ENCODE measurements at places on chromosomes 12 and 14.
A peak's percentile ranks its signal among the peaks of the same experiment; 100 is the strongest.

- no peak for DNase-seq
These were observed 37.7 kb downstream of the C12orf50 start for GRCh38 chr12:87991483-87991882.

GRCh38 chr14:24690492-24690891 is 56.5 kb upstream of the GZMB start:
- DNase-seq = peak; percentile 46

DNA sequence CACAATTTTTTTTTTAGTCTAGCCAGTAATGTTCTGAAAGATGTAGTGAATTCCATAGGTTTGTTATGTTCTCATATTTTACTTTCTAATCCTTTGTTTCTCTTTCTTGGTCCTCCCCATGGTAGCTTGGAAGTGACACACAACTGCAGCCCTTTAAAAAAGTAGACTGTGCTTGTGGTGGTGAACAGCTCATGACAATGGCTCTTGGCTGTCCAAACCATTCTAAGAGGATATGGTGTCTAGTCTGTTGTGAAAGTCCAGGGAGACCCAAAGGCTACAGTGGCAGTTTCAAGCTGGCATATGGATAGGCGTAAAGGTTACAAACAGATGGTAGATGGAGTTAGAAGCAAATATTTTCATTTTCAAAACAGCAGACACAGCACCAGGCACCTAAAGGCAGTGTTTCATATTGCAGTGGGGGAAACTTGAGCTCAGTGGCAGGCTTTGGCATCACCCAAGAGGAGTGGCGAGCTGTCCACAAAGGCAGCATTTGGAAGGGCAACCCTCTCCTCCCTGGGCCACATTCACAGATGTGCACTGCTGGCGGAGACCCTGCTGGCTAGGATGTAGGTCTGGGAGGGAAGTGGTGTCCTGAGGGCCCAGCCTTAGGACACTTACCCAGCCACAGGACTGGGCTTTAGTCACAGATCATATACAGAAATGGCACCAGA is 102.1 kb downstream of the DYRK2 start:
- DNase-seq = no peak

- no peak for DNase-seq
These were observed 322.4 kb upstream of the CLEC14A start for GRCh38 chr14:38578278-38578681.

DNA sequence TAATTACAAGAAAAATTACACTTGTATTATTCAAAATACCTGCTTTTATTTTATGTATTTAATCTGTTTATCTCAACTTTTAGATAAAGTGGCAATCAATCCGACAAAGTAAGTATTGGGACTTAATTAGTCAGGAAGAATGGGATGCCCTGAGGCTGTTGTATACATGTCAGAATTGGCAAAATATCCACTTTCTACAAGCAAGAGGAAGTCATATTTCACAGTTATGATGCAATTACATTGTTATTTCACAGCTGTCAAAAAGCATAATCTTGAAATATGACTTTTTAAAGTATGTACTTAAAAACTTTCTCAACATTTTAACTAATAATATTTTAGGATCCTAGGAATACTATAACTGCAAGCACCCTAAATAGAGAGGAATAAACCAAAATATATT is 357.1 kb upstream of the MGAT4C start:
- DNase-seq = no peak

DNA sequence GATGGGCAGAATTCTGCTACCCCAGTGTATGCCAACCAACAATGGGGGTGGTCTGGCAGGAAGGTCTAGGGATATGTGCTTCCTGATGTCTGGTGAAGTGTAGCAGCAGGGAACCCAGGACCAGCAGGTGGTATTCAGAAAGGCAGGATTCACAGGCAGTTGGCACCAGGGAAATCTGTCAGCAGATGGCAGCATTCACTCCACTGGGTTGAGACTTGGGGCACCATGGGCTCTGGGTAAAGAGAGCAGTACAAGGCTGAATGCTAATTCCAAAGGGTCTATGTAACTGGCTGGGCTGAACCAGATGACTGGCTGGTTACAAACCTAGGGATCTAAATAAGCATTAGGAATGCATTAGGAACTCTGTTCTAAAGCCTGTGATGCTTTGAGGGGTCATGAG is 466.9 kb upstream of the STXBP6 start:
- no peak for DNase-seq

- no peak for DNase-seq
These were observed 1.5 kb downstream of the TMEM132C start for GRCh38 chr12:128268379-128268995.

- DNase-seq = no peak
These were observed 244.9 kb downstream of the C12orf50 start for GRCh38 chr12:87784350-87784749.

DNA sequence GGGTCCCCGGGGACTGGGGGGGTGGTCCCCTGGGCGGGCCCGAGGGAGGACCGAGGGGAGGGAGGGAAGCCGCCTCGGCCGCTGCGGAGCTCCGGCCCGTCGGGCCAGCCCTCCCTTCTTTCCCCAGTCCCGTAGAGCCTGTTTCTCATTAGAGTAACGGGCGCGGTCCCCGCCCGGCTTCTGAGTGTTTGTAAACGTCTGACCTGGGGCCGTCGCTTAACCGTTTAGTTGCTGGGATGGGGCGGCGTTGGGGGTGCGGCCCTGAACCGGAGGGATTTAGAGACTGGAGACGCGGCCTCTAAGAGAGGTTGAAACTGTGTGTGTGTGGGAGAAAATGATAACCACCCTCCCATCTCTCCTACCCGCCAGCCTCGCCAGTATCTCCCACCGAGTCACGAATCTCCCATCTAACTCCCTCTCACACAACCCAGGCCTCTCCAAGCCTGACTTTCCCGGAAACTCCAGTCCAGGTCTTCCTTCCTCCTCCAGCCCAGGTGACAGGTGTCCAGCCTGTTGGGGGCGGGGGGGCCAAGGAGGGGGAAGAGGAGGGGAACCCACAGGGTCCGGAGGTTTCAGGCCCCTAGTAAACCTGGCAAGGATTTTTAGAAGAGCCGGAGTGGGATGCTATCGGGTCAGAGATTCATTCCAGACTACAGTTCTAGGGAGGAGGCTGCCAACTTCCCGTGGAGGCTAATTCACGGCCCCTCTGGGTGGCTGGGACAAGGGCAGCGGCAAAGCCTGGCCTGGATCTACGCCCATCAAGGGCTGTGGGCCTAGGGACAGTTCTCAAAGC is 1.1 kb upstream of the NFATC4 start:
- DNase-seq = peak; percentile 18

- DNase-seq = no peak
These were observed 1.5 kb downstream of the KIF21A start for GRCh38 chr12:39441189-39441962.

DNA sequence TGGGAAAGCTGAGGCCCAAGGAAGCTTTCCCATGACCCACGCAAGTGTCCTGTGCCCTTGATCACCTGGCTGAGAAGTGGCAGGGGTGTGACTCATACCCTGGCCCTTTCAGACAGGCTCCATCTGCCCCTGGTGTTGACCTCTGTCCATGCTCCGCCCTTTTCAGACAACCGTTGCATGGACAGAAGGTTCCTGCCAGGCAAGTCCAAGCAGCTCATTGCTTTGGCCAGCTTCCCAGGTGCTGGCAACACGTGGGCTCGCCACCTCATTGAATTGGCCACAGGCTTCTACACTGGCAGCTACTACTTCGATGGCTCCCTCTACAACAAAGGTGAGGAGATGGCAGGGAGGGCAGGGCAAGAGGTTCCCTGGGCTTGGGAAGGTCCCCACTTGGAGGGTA is 103.5 kb downstream of the WSCD2 start:
- no peak for DNase-seq

- DNase-seq = no peak
These were observed 59.1 kb downstream of the TMEM132D start for GRCh38 chr12:129844662-129845220.

- DNase-seq = no peak
These were observed 460.2 kb downstream of the TMEM117 start for GRCh38 chr12:44295958-44296623.

- DNase-seq = peak; percentile 10
These were observed at the start of gene LRRC43 for GRCh38 chr12:122182887-122183587. TSS of gene LRRC43 (plus strand) at chr12:122183123. CDS start at chr12:122183145, 22 bp downstream.

GRCh38 chr12:81077686-81078441 is at the start of gene ACSS3:
TSS of gene ACSS3 (plus strand) at chr12:81078079. CDS start at chr12:81078121, 42 bp downstream.
- no peak for DNase-seq

- no peak for DNase-seq
These were observed 866.9 kb downstream of the NRXN3 start for GRCh38 chr14:79037106-79037505.

DNA sequence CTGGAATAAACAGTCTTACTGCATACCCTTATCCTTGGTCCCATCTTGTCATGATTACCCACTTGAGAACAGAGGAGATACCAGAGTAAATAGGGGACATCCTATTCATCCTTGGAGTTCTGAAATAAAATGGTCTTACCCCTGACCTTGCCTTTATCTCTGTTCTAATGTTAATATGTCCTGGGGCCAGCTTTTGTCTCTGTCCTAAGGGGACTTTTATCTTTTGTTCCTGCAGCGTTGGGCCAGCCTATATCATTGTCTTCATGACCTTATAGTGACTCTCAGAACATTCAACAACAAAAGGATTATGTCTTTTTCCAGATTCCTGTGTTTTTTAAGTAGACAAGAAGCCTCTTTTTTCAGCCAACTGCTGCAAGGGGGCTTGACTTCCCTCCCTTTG is 1057.5 kb downstream of the LRFN5 start:
- no peak for DNase-seq

GRCh38 chr12:61538951-61539350 is 721.3 kb upstream of the USP15 start:
- DNase-seq = no peak

DNA sequence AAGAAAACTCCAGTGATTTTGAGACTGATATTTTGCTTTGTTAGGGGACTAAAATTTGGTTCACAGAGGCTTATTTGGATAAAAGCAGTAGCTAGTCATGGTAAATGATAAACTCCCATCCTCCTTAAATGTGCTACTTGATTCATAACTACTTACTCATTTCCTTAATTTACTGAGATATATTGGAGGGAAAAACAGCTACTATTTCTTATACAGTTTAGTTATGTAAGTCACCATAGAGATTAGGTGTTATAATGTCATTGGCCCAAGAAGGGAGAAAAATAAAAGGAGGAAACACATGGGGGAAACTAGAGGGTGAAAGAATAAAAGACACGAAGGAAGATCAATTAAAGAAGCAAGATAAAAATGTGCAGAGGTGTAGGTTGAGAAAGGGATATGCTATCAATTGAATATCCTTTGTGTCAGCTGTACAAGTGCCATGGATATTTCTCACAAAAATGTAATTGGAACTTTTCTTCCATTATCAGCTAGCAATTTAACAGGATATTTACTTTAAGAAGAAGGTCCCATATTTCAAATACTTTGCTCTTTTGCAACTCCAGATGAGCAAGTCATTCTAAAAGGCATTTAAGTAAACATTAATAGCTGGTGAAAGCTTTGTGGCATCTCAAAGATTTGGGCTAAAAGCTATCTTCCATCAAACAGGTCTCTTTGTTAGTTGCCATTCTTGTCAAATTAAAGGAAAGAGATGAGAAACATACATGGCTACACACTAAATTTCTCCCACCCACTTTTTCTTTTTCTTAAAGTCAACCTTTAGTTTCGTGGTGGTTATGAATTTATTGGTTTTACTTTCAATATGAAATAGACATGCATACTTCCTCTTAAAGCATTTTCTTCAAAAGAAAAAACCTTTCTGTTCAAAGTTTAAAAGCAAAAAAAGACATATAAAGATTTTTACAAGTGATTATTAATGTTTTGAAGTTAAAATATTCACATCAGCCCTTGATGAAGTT is 439.5 kb downstream of the CCER1 start:
- DNase-seq = no peak

DNA sequence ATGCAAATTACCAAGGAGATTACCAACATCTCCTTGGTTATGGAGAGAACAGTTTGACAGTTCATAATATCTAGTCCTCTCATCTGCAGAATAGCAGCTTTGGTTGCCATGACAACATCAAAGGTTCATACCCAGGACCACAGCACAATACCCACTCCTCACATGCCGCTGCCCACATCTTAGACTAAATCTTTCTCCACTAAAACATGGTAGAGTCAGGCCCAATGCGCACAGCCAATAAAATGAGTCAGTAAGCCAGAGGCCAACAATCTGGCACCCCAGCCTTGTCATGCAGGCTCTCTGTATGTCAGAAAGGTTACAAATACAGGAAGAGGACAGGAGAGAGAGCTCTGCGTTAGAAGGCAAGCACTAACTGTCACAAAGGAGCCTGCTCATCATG is 70.6 kb downstream of the KCNK10 start:
- DNase-seq = no peak

- no peak for DNase-seq
These were observed 50.6 kb downstream of the DUSP16 start for GRCh38 chr12:12511895-12512711.

DNA sequence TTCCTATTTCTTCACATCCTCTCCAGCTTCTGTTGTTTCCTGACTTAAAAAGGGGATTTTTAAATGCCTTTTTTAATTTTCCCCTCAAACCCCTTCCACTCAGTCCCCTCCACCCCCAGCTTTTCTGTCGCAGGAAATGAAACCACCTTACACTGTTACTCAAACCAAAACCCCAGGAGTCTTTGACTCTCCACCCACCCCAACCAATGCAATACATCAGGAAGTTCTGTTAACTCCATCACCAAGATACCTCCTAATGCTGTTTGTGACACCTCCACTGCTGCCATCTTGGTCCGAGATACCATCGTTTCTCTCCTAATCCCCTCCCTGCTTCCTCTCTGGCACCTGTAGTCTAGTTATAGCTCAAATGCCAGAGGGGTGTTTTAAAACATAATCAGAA is 25.4 kb upstream of the CPM start:
- no peak for DNase-seq

- DNase-seq = no peak
These were observed 15.6 kb downstream of the JDP2 start for GRCh38 chr14:75443203-75443969.

GRCh38 chr12:118714051-118714460 is 267.3 kb upstream of the SRRM4 start:
- no peak for DNase-seq

DNA sequence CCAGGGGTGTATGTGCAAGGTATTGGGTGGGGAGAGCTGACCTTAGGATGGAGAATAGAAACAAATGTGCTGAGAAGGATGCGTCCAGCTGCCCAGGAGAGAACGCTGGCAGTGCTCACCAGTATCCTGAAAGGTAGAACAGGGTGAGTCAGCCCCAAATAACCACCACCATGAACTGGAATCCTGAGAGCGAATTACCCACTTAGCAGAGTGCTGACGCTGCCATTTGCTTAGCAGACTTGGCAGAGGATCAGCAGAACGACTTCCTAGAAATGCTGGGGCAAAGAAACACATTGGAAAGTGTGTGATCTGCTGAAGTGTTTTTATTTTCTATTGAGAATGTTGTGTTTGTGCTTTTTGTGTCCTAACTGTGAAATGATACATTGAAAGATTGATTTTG is 213.6 kb downstream of the ADGRD1 start:
- no peak for DNase-seq

- DNase-seq = no peak
These were observed 71.1 kb upstream of the SYT1 start for GRCh38 chr12:78793491-78793890.

DNA sequence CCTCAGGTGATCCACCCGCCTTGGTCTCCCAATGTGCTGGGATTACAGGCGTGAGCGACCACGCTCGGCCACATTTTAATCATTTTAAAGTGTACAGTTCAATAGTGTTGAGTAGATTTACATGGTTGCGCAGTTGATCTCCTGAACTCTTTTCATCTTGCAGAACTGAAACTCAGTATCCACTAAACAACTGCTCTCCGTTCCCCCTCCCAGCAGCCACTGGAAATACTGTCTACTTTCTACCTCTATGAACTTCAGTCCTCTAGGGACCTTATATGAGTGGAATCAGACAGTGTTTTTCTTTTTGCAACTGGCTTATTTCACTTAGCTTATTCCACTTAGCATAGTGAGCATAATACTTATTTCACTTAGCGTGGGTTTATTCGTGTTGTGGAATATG is 53.7 kb downstream of the KCTD10 start:
- no peak for DNase-seq

- DNase-seq = no peak
These were observed 1202.3 kb downstream of the GALC start for GRCh38 chr14:86790408-86791364.

Data from CD4-positive, alpha-beta T cell treated with Interleukin-17A for 1 hour (primary cell).